Stimulated activated CD8-positive, alpha-beta memory T cell treated with anti-CD3 and anti-CD28 coated beads, Interleukin-12 subunit alpha, Interleukin-12 subunit beta, amount 100 ng/mL, for 1 hour (primary cell): ENCODE measurements at places on chromosomes 16 and 17.

DNA sequence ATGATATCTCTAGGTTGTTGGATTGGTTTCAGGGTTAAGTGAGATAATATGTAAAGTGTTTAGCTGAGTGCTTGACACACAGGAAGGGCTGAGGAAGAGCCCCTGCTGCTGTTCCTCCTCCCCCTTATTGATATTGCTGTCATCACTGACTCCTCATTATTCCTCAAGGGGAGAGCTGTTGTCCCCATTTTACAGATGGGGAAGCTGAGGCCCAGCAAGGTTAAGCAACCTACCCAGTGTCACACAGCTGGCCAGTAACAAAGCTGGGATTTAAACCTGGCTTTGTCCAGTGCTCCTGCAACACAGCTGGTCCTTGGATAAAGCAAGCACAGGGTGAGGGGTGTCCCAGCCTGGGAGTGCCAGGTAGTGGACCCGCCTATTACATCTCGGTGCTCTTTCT is 9.8 kb downstream of the WSCD1 start:
- DNase-seq: no peak

- DNase-seq: no peak
Observed at GRCh38 chr17:12627781-12628451, 37.8 kb upstream of the MYOCD start.

DNA sequence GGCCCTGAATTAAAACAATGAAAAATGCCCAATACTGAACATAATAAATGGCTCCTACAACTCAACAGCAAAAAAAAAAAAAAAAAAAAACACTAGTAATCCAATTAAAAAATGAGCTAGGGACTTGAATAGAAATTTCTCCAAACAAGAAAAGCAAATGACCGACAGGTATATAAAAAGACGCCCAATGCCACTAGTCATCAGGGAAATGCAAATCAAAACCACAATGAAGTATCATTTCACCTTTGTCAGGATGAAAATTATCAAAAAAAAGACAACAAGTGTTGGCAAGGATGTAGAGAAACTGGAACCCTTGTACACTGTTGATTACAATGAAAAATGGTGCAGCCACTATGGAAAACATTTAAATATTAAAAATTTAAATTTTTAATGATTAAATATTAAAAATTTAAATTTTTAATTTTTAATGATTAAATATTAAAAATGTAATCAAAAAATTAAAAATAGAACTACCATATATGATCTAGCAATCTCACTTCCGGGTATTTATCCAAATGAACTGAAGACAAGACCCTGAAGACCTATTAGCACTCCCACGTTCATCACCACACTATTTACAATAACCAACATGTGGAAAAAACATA is 28.1 kb downstream of the BBS2 start:
- DNase-seq: no peak

DNA sequence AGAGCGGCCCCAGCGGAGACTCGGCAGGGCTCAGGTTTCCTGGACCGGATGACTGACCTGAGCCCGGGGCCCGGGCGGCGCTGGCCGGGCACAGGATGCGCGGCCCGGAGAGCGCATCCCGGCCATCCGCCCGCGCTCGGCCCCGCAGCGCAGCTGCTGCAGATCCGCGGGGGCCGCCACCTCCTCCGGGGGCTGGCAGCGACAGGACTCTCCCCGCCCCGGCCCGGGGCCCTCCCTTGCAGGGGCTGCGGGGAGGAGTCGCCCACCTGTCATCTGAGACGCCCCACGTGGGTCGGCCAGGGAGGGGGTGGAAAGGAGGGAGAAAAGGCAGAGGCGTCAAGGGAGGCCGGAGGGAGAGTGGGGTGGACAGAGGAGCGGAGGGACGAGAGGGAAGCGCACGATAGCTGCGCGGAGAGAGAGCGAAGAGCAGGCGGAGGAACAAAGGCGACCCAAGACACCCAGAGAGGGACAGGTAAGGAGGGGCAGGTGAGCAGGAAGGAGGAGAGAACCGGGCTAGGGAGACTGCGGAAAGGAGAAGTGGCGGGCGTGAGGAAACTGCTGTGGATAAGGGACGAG is 471 bp upstream of the PRKAR1A start:
- peak; percentile 62 for DNase-seq

DNA sequence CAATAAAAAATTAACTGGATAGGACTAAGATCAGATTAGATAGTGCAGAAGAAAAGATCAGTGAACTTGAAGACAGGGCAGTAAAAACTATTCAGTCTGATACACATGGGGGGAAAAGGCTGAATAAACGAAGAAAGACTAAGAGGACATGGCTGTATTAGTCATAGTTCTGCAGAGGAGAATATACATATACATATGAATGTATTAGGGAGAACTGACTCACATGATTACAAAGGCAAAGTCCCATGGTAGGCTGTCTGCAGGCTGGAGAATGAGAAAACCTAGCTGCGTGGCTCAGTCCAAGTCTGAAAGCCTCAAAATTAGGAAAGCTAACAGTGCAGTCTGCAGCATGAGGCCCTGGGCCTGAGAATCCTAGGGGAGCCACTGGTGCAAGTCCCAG is 98.2 kb upstream of the GNAO1 start:
- DNase-seq: no peak

GRCh38 chr16:66862023-66862520 is 17.9 kb downstream of the CA7 start:
- DNase-seq: no peak

DNA sequence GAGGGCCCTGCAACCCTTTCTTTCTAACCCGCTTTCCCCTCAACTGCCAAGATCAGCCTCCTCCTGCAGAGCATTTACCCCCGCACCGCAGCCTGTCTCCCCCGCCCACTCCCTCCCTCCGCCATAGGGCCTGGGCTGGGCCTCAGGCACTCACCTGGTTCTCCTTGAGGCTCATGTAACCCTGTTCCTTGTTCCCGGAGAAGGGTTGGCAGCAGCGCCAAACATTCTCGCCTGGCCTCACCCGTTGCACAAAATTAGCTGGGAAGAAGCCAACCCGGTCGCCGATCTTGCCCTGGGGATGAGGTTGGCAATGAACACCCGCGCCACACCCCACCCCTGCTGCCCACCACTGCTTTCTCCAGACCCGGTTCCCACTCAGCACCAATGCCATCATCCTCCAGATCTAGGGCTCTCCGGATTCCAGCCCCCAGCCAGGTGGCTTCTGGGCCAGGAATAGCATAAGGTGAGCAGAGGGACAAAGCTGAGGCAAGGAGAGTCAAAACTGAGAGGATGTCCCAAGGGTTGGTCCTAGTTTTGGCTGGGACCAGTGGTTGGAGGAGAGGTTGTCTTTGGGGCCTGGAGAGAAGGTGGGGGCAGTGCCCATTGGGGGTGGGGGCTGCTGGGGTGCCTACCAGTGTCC is 12.8 kb downstream of the STAC2 start:
- no peak for DNase-seq

DNA sequence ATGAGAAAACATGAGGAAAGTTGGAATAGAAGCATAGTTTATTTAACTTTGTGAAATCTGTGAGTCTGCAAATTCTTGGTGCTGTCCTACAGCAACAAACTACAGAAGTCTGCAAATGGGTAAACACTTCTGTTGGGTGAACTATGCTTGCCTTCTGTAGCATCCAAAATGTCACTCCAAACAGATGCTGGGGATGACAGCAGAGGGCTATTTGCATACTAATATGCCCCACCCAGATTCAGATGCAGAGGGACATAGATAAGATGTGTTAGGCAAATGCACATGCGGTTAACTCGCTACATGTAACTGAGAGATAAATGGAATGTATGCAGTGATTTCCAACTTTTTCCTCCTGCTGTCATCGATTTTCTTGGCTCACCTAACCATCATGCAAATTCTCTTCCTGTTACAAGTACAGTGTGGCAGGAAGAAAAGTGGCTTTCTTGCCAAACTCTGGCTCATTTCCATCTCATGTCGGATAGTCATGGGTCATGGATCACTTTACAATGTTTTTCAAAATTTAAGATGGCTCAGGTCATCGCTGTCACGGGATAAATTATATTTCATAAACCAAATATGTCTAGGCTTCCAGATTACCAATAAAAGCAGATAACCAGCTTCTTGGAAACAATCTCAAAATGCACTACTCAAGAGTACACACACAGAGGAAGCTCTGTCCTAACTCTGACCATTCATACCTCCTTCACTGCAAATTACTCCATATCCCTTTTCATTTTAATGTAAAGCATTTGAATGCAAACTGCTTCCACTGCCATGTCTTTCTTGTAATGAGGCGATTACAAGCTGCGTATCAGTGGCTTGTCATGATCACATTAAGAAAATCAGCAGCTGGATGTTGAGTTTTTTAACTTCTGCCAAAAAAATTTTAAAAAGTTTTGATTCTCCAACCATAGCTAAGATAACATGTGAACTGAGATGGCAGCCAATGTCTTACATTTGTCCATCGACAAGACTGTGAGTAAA is 47.7 kb downstream of the ADAMTS18 start:
- DNase-seq: no peak

- no peak for DNase-seq
Observed at GRCh38 chr17:28252436-28252835, 66.6 kb upstream of the TMEM97 start.

DNA sequence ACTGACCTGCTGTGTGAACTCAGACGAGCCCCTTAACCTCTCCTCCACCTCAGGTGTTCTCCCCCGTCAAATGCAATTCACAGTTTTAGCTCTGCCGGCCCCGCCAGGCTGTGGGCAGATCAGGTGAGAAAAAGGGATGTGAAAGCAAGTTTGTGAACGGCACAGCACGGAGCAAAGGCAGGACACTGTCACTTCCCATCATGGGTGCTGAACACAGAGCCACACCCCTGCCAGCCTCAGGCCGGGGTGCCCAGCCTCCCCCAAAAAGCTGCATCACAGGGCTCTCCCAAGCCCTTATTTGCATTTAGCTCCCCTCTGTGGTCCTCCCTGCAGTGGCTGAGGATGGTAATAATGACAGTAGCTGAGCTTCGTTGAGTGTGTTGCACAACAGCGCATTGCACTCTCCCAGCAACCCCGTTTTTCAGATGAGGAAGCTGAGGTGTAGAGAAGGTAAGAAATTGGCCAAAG is 88.8 kb upstream of the TNRC6C start:
- DNase-seq: no peak

DNA sequence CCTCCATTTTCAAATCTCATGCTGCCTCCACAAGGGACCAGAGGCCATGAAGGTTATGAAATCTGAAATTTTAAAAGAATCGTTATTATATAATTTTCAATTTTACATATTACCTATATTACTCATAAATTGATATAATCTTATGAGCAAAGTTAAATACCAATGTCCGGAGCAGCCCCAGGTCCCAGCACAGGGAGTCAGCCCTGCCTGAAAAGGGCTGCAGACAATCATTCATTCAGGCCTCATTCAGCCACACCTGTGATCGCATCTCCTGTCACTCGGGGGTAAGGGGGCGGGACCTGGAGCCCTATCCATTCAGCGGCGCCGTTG is 172.5 kb downstream of the AHSP start:
- DNase-seq: no peak

DNA sequence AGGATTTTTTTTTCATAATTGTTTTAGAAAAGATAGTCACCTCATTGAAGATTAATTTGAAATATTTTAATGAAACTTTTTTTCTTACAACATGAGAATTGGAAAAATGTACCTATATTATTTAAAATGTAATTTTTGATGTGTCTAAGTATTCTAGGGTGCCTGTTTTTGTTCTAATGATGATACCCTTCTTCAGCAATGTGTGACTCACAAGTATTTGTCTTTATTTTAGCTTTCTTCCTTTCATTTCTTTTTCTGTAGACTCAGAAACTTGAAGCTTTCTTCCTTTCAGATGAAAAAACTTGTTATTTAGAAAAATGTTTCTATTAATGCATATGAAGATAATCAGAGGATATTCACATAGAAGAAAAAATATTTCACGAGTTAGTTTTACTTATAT is 231.8 kb downstream of the BCAS3 start:
- no peak for DNase-seq

- DNase-seq: no peak
Observed at GRCh38 chr16:77549876-77550275, 115.0 kb upstream of the ADAMTS18 start.

DNA sequence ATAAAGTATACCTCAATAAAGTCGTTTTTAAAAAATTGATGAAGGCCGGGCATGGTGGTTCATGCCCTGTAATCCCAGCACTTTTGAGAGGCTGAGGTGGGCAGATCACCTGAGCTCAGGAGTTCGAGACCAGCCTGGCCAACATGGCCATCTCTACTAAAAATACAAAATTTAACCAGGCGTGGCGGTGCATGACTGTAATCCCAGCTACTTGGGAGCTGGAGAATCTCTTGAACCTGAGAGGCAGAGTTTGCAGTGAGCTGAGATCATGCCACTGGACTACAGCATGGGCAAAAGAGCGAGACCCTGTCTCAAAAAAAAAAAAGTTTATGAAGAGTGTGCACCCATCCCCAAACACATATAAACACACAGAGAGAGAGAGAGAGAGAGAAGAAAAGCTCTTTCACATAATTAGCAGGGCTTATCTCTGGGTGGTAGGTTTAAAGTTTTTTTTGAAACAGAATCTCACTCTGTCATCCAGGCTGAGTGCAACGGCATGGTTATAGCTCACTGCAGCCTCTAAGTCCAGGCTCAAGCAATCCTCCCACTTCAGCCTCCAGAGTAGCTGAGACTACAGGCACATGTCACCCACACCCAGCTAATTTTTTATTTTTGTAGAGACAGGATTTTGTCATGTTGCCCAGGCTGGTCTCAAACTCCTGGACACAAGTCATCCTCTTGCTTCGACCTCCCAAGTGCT is 3.0 kb downstream of the SREBF1 start:
- DNase-seq: no peak

GRCh38 chr17:18921912-18922451 is 30.0 kb upstream of the SLC5A10 start:
- no peak for DNase-seq

- no peak for DNase-seq
Observed at GRCh38 chr16:2528161-2529060, 2.8 kb downstream of the CEMP1 start.

- DNase-seq: no peak
Observed at GRCh38 chr17:50176559-50177357, 11.0 kb downstream of the SGCA start.
